Stimulated activated CD4-positive, alpha-beta T cell treated with anti-CD3 and anti-CD28 coated beads, Interleukin-1b, Interleukin-23, amount 100 ng/mL, for 1 hour (primary cell): ENCODE measurements at places on chromosomes 6 and 20.

GRCh38 chr20:32623667-32624157 lies 38.6 kb upstream of the NOL4L start:
- DNase-seq = no peak

- DNase-seq = no peak
These were observed 61.2 kb downstream of the SRC start for GRCh38 chr20:37407019-37407566.

DNA sequence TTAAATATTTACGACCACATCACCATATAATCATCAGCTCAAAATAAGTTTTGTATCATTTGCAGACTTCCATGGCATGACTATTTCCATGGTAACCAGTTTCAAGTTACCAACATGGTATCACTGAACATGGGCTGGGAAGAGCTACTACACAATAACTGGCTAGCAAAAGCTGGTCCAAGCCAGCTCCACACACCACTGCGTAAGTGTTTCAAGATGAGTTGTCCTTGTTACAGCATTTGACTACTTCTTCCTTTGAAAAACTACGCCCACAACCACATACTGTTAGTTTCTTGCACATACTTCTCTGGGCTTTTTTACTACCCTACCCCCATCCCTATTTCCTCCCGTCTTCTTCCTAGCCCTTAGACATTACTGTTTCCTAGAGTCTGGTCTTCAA lies 8.5 kb downstream of the CD164 start:
- no peak for DNase-seq

DNA sequence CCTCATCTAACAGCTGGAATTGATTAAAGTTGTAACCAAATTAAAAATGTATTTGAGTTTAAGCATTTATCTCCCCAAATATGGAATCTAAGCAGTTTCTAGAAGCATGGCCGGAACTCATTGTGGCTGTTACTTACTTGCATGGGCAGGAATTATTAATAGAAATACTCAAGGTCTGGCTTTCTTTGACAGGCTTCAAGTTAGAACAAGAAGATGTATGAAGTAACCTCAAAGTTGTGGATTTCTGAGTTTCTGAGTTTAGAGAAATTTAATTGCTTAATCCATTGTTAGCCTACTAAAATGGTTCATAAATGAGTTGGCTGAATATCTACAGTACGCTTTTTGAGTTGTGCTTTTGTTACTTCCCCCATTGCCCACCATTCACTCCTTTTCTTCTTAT lies 7.7 kb downstream of the CARMIL1 start:
- DNase-seq = no peak

DNA sequence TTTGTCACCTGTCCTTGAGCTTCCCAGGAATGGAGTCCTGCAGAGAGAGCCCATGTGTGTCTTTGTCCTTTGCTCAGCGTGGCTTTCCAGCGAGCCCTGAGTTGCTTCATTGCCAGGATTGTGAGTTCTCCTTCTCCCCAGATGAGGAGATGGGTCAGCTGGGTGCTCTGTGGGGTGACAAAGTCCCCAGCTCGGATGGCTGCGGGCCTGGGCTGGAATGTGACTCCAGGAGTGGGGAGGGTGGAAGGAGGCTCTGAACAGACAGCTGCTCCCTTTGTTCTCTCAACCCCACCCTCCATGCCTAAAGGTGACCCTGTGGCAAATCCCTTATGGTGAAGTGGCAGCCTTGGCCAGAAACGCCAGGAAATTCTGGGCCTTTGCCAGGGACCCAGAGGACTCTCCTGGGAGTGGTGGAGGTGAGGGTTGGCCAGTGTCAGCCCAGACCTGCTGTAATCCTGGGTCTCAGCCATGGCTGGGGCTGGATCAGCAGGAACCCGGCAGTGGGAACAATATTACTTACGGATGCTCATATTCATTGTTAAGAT lies 44.4 kb upstream of the CST5 start:
- DNase-seq = no peak

DNA sequence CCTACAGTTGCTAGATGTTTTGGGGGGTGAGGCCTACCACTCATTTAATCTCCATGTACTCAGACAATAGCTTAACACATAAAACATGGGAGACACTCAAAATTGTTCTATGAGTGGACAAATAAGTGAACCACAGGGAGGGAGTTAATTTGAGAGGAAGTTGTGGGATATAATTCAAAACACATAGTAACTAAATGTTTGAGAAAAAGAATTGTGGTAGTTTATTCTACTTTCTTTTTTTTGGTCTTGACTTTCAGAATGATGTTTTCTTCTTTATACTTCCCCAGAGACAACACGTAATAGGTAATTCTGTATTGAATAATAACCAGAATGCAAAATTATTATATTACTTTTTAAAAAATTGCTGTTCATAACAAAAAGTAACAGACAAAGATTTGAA lies 453.8 kb downstream of the RFPL4B start:
- no peak for DNase-seq

DNA sequence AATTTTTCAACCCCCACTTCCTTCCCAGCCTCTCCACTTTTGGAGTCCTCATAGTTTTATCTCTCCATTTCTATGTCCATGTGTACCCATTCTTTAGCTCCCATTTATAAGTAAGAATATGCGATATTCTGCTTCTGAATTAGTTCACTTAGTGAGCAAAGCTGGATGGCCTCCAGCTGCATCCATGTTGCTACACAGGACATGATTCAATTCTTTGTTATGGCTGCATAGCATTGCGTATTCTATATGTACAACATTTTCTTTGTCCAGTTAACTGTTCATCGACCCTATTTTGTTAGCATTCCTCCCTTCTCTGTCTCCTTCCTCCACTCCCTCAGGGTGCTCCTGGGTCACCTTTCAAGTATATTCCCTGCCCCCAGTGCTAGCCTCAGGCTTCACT lies 210.0 kb upstream of the SSTR4 start:
- DNase-seq = no peak

GRCh38 chr20:24910461-24910860 lies 38.6 kb upstream of the CST7 start:
- DNase-seq = no peak

DNA sequence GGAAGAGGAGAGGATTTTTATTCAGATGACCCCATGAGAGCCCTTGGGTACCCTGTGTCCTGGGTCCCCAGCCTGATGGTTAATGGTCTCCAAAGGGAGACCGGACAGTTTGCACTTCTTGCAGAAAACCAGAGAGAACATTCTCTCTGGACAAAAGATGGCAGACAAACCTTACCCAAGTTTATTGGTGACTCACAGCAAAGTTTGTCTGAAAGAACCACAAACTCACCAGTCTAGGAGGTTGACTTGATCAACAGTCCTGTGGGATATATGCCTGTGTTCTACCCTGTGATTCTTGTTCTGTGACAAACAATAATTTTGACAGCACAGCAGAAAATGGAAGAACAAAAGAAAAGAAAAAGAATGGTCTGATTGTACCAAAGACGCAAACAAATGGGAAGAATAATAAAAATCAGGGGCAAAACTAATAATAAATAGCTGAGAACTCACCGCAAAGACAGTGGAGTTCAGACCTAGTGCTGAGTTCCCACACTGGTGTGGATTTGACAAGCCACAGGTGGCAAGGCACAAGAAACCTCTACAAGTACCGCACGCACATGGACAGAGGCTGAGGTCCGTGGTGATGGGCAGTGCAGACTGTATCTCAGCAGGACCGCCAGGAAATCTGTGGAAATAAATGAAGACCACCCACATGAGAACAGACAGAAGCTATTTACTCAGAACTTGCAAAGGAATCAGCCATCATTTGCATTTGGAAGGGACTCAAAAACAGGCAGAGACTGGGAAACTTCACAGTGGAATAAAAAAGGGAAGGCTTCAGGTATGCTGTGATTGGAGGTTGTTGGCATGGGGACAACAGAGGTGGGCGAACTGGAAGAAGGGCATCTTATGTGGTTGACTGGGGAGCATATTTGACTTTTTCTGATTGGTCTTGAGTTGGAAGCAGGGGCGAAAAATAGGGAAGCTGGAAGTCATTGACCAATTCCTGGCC lies 246.3 kb upstream of the RNF24 start:
- DNase-seq = no peak

- DNase-seq = peak; percentile 3
These were observed 47.2 kb downstream of the FOXF2 start for GRCh38 chr6:1436334-1437306.

GRCh38 chr6:148925701-148926100 lies 178.9 kb downstream of the UST start:
- DNase-seq = no peak

DNA sequence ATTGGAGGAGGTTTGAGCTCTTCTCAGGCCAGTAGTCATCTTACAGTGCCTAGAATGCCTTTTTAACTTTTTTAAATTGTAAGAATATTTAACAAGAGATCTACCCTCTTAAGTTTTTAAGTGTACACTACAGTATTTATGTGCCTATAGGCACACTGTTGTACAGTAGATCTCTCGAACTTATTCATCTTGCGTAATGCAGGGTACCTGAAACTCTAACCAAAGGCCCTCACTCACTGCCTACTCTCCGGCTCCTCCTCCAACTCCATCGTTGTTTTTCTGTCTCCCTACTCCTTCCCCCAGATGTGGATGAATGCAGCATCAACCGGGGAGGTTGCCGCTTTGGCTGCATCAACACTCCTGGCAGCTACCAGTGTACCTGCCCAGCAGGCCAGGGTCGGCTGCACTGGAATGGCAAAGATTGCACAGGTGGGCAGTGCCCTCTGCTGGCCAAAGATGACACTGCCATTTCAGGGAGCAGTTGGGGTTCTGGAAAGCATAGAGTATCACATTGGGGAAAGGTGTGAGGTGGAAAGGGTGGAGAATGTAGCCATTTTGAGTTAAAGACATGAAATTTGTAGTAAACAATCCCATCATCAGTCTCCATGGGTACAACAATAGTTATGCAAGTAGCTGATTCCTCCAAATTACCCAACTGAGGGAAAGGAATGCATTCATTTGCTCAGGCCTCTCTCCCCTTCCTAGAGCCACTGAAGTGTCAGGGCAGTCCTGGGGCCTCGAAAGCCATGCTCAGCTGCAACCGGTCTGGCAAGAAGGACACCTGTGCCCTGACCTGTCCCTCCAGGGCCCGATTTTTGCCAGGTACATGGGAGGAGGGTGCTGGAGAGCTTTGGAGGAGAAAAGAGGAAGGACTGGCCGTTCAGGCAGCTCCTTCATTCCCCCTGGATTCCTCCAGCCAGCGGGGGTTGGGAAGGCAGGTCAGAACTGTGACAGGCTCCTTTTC lies 18.4 kb upstream of the ZNF76 start:
- peak; percentile 57 for DNase-seq

GRCh38 chr6:125957391-125957693 lies 772 bp downstream of the HINT3 start:
- DNase-seq = no peak

DNA sequence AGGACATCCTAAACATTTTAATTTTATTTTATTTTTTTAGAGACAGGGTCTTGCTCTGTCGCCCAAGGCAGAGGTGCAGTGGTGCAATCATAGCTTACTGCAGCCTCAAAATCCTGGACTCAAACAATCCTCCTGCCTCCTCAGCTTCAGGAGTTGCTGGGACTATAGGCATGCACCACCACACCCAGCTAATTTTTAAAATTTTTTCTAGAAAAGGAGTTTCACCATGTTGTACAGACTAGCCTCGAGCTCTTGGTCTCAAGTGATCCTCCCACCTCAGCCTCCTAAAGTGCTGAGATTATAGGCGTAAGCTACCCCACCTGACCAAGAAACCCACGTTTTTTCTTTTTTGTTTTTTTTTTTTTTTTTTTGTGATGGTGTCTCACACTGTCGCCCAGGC lies 33.3 kb downstream of the BAK1 start:
- DNase-seq = no peak

DNA sequence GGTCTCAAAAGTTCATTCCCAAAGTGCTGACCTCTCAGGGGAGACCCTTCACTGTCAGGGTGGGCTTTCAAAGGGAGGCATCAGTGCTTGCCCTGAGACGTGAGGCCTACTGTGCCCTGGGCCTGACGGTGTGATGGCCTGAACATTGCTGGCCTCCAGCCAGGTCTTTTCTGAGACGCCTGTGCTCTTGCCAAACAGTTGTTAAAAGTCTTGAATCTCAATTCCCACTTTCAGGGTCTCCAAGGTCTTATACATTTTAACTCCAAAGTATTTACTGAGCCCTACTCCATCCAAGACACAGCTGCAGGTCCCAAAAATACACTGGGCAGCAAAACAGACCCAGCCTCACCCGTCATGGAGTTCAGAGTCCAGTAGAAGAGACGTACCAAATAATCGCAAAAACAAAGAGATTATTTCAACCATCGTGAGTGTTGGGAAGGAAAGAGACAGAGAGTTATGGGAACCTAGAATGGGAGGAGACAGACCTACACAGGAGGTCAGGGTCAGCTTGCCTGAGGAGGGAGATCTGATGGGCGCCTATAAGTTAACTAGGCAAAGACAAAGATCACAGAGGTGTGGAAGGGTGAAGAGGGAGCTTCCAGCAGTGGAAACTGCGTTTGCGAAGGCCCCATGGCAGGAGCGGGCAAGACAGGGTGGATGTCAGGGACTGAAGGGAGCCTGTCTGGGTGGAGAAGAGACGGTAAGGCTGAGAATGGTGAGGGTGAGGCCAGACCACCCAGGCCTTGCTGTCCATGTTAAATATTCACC lies 446.3 kb downstream of the PREX1 start:
- no peak for DNase-seq

DNA sequence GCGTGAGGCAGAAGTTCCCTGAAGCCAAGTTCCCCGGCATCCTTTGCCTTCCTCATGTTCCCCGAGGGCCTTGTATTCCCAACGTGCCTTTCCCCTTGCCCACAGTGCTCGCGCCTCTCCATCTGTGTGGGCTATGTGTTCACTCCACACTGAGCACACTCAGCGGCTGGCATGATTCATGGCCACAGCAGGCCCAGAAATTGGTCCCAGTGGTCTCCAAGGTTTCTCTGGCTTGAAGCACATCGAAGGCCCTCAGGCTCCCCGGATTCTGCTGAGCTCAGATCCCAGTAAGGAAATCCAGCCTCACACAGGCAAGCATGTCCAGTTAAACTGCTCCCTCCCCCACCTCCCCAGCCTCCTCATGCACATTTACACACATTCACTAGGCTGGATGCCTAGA lies 123.6 kb downstream of the ISM1 start:
- DNase-seq = no peak

GRCh38 chr20:4220352-4220751 lies 205.0 kb upstream of the RNF24 start:
- DNase-seq = no peak

- DNase-seq = no peak
These were observed 102.3 kb downstream of the DLL1 start for GRCh38 chr6:170188571-170189001.

DNA sequence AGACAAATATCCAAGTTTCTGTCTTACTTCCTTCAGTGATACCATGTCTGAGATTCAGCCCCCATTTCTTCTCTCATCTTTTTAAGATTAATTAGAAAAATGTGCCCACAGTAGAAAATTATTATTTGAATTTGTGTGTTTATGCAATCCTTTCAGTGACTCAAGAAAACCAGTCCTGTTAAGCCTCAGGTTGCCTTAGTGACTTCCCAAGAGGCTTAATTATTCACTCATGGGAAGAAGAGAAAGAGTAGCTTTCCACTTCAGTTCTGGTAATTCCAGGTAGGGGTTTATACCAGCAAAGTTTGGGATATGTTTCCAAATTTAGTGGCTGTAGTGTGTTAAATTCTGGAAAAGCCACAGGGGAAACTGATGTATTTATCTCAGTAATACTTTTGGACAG lies 149.1 kb downstream of the RIMS1 start:
- DNase-seq = no peak

GRCh38 chr6:56140090-56140489 lies 107.3 kb downstream of the COL21A1 start:
- DNase-seq = no peak

GRCh38 chr6:33630014-33630413 lies 8.9 kb downstream of the ITPR3 start:
- no peak for DNase-seq
